Right forelimb (tissue), 1 donor: ENCODE measurements at places on chromosomes 12 and 14.

DNA sequence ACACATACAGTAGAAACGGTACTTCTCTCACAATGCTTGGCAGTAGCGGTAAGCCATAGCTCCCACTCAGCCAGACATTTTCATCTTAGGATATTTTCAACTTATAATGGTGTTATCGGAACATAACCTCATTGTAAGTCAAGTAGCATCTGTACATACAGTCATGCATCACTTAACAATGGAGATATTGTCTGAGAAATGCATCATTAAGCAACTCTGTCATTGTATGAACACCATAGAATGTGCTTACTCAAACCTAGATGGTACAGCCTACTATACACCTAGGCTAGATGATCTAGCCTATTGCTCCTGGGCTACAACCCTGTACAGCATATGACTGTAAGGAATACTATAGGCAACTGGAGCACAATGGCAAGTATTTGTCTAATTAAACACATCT is 40.8 kb downstream of the RPS6KA5 start:
- no peak for DNase-seq

DNA sequence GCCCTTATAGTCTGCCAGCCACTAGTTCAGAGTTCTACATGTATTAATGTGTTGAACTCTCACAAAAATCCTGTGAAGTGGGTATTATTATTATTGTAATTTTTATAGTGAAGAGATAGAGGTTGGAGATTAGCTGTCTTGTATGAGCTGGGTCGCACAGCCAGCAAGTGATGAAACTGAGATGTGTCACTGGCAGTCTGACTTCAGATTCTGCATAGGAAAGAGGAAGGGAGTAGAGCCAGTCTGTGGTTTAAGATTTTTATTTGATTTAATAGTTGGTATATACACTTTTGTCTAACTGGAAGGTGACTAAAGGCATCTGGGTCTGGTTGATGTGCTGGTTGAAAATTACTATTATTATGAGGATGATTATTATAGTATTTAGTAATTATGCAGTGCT is 5.8 kb upstream of the FRS2 start:
- DNase-seq: no peak

DNA sequence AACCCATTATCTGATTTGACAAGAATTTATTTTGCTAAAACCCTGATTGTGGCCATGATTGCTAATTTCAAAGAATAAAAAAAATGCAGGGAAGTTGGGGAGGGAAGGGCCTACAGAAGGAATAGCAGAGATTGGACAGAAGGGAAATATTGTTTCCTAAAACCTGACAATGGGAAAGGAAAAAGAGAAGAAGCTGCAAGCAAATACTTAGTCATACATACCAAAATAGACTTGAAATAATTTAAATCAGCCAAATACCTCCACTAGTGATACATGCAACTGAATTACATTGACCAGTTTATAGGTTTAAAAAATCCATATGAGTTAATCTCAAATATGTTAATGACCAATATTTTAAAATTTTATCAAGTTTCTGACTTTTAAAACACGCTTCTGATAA is 75.1 kb downstream of the PELI2 start:
- DNase-seq: no peak

DNA sequence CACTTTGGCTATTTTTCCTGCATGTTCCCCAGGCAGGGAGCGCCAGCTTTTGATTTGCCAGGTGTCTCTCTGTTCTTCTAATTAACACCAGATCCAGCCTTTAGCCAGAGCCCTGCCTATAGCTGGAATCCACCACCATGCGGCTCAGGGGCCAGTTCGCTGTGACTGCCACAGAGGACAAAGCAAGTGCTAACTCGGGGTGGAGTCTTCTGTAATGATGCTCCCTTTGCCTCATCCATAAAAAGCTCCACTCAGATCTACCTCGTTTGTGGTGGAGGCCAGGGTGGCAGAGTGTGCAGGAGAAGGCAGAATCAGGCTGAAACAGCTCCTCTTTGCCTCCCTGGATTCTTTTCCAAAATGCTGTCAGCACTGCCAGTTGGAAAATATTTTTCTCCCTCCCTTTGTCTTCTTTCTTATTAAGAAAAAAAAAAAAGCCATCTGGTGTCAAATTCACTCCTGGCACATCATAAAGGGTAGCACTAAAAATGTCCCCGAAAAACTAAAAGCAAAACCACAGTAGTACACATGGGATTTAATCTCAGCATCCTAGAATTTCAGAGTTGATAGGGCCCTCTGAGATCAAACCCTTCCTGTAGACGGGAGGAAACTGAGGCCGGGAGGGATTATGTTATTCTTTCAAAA is 18.0 kb upstream of the CTDSP2 start:
- peak; percentile 66 for DNase-seq

GRCh38 chr14:89625244-89625713 is 208.2 kb upstream of the FOXN3 start:
- DNase-seq: peak; percentile 76

DNA sequence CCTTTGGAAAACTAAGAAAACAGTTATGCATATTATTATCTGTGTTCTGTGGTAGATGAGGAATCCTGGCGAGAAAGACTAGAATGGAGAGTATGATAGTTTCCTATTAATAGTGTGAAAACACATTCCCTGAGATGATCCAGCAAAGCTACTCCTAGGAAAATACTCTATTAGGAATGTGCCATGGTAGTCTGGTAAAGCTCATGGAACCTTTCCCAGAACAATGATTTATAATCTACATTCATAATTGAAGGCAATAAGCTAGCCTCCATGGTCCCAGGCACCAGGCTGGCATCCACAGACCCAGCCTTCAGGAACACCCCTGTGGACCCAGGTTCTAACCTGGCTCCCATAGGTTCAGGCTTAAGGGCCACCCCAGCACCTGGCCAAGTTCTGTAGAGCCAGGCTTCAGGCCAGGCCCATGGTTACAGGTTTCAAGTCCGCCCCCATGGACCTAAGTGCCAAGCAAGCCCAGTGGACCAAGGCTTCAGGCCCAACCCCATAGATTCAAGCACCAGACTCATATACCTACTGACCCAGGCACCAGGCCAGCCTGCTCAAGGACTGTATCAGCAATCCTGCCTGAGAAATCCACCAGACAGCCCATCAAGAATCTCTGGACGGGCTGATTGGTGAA is 72.2 kb downstream of the ITPR2 start:
- no peak for DNase-seq

DNA sequence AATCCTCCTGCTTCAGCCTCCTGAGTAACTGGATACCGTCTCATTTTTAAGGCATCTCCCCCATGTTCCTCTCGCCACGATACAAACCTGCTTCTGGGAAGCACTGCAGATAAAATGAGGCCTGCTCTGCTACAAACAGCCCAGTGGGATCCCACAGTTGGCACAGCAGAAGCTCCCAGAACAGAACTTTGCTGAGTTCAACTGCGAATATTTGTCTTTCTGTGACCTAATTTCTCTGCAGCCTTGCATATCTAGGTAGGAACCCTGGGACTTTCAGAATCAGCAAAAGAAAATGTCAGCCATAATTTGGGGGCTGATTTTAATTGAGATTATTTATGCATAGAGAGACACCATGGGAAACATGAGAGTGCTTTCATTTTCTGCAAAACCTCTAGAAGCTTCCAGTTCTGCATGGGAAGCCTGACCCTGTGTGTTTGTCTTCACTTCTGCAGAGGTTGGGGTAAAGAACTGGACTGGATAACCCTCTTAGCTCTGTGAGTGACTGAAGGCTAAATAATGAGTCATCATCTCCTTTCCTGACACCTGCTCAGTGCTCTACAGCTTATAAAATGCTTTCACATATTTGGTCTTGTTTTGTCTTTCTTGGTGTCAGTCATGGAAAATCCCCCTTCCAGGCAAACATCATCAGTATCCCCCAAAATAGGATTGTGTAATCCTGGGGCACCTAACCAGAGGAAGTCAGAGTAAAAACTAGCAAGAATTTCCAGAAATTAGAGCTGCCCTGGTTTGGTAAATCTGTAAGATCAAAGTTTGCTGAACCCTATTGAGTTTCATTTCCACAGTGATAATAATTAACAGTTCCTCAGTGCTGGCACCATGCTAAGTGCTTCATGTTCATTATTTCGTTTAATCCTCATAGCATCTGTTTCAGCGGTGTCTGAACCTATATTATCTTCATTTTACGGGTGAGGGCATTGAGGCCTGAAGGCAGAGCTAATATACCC is 185.8 kb downstream of the SLC15A4 start:
- DNase-seq: no peak

DNA sequence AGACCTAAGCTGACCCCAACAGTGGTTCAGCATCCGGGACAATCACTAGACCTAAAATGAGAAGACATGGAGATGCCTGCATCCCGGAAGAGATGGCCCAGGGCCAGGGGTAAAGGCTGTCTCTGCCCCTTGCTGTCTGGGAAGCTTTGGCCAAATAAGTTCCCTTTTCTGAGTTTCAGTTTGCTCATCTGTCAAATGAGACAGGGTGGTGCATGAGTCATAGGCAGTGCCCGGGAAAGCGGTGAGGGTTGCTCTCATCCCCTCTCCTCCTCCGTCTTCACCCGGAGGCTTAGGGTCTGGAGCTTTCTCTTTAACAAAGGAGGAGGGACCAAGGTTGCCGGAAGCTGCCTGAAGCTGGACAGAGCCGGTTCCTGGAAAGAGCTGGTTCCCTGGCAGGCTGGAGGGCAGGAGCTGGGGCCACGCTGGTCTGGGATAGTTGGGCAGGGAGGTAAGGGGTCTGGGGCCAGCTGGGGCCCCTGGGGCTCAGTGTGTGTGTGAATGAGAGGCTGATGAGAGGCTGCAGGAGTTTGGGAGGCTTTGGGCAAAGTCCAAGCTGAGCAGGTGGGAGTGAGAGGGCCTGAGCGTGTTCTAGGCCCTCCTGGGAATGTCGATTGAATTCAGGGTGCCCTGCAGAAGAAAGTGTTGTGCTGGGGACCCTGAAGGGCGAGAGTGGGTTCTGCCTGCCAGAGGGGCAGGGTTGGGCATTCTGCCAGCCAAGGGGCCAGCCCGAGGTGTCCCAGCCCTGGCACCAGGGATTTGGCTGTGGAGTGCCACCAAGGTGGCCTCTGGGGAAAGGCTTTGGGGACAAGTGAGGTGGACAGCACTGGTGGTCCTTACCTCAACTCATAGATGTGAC is at the start of gene SDSL:
TSS of gene SDSL (plus strand) at position 351 of the 856 bp plus-strand sequence. CDS start 5,603 bp downstream, outside the sequence.
- peak; percentile 61 for DNase-seq

DNA sequence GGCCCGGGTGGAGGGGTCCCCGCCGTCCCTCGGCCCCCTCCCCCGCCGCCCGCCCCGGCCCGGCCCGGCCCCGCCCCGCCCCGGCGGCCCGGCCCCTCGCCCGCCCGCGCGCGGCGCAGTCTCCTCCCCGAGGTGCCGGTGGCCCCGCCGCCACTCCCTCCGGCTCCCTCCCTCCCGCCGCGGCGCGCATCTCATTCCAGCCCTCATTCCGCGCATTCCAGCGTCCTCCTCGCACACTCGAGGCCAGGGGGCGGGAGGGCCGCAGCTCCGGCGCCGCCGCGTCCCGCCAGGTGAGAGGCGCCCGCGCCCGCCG is at the start of gene TEAD4:
TSS of gene TEAD4 (plus strand) at position 206 of the 313 bp plus-strand sequence.
- no peak for DNase-seq

DNA sequence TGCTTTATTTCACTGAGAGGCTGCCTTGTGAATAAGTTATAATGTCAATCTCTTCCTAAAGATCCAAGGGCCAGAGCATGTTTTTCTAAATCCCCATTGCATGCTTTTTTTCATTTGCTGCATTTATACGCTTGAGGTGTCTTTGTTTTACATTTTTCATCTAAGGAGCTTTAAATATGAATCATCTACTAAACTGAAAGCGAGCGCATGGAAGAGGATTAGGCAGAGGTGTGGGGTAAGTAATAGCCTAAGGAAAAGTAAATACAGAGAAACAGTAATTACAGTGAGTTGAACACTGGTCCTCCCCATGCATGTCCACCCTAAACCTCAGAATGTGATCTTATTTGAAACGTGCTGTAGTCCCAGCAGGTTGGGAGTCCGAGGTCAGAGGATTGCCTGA is 76.4 kb upstream of the METAP2 start:
- DNase-seq: no peak

DNA sequence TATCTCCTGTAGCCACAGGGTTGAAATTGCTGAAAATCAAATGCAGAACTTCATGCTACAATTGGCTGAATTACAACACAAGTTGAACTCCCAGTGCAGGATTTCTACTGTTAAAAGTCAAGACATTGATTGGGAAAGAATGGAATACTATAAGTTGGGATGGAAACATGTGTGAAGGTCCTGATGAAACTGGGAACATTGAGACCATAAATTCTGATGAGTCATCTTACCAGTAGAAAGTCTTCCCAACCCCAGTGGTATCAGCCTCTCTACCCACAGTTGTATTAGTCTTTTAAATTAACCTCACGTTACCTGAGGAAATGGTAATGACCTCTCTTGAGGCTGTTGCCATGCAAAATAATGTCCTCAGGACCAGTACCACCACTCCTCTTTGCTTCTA is 27.4 kb upstream of the DYRK2 start:
- no peak for DNase-seq

GRCh38 chr14:60926002-60926401 is 54.9 kb downstream of the TRMT5 start:
- DNase-seq: no peak

- no peak for DNase-seq
Observed at GRCh38 chr12:31321186-31321896, 4.6 kb downstream of the SINHCAF start.

GRCh38 chr14:104795781-104796686 is 486 bp upstream of the AKT1 start:
- DNase-seq: peak; percentile 70

GRCh38 chr12:50725011-50725942 is 38.6 kb upstream of the ATF1 start:
- no peak for DNase-seq
